Stimulated activated CD8-positive, alpha-beta memory T cell treated with anti-CD3 and anti-CD28 coated beads, Interleukin-12 subunit alpha, Interleukin-12 subunit beta, amount 100 ng/mL, for 1 hour (primary cell): ENCODE measurements at places on chromosomes 11 and 22.
A peak's percentile ranks its signal among the peaks of the same experiment; 100 is the strongest.

DNA sequence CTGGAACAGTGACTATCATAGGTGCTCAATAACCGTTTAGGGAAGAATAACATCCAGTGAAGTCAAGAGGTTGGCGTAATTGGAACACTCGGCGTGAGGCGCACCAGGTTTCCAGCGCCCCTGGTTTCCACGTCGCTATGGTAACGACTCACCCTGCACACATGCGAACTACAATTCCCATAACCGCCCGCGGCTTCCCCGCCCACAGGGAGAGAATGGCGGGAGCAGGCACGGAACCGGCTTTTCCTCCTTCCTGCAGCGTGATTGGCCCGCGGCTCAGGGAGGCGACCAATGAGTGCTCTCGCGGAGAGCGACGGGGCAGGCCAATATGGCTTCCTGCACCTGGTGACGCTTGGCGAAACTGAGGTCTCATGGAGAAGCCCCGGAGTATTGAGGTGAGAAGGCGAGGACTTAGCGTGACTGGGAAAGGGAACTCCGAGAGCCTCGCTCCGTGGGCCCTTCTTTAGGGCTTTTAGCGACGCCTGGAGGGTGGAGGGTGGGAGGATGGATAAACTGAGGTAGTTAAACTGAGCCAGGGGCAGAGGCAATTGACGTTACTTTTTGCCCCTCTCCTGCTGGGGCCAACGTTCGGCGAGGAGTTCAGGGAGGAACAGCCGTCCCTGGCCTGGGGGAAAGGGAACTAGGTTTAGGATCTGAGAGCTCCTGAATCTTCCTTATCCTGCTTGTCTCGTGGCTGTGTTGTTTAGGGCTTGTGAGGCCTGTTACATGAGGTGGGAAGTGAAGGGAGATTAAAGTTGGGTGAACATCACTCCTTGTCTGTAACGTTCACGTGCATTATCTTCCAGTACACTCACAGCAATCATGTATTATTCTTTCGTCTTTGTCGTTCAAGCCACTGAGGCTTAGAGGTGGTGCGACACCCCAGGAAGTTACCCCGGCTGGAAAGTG is at the start of gene L3MBTL2:
Gene L3MBTL2 (plus strand): TSS at position 321 of the 909 bp plus-strand sequence. CDS start 51 bp downstream, at position 372.
- DNase-seq: peak; percentile 98

GRCh38 chr11:32602657-32603415 is 19.2 kb downstream of the EIF3M start:
- DNase-seq: no peak

GRCh38 chr11:123227763-123228495 is 32.9 kb upstream of the CLMP start:
- no peak for DNase-seq

DNA sequence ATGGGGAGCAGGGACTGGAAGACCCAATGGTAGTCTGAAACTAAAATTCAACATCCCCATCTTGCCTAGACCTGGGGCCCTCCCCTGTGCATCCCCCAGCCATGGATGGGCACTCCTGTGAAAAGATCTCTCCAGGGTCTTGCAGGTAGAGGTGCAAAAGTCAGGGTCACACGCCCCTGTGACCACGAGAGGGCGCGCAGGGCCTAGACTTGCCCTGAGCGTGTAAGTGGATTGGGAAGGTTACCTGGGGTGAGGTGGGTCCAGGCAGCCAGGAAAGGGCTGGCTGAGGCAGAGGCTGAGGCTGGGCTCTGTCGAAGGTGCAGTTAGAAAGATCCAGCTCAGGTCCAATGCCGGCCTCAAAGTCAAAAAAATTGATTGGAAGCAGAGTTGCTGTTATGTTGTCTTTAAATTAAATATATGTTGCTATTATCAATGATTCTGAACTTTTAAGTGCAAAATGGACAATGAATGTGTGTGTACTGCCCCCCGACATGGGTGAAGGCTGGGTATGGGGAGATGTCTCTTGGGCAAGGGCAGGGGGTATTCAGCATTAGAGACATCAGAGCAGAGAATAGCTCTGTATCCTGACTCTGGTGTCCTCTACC is 4.8 kb upstream of the POU2F3 start:
- DNase-seq: peak; percentile 15

DNA sequence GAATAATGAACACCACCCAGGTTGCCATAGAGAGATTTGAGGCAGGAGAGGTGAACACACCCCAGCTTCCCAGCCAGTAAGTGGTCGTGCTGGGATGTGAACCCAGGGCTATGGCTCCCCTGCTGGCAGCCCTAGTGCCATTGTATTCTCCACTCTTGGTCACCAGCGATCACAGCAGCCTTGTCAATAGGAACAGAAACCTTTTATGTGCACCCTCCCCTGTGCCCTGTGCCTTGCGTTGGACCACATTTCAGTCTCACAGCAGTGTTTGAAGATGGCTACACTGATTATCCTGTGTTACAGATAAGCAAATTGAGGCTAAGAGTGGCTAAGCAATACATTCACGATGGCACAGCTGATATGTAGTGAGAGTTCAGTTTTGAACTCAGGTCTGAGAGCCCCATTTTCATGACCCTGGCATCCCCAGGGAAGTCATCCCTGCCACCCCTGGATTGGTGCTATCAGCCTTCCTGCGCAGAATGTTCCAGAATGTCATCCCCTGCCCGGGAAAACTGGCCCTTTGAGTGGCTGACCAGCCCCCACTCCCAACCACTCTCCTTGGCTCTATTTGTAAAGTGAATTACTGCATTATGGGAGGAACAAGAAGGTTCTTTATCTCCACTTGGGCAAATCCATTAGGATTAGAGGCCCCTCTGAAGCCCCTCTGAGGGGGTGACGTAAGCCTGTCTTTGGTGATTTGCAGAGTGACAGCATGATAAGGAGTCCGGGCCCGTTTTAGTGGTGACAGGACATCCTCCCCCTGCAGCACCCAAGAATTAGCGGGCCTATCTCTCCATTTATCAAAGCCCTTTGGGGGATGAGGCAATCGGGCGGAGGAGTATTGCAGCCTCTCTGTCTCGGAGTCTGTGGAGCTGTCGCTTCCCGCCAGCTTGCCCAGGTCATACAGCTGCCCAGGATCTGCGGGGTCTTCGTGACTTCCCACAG is 30.9 kb downstream of the SMIM38 start:
- no peak for DNase-seq

DNA sequence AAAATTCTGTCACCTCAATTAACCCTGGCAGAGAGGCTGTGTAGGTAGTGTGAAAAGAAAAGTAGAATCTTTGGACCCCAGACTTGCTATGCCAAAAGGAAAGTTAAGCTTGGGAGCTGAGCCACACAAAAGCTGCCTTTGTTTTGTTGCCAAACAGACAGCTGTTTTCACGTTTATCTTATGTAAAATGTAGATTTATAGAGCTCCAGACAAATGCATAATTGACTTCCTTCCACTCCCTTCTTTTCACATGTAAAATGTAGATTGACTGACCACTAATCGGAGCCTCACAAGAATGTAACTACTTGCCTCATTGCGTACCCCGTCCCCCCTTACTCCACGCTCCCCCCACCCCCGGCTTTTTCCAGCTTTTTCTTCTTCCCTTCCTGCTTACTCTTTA is 2302.2 kb upstream of the RAG2 start:
- no peak for DNase-seq

GRCh38 chr11:87425943-87426342 is 388.2 kb downstream of the TMEM135 start:
- no peak for DNase-seq

- no peak for DNase-seq
These were observed 59.0 kb upstream of the SHANK2 start for GRCh38 chr11:71311176-71311925.

DNA sequence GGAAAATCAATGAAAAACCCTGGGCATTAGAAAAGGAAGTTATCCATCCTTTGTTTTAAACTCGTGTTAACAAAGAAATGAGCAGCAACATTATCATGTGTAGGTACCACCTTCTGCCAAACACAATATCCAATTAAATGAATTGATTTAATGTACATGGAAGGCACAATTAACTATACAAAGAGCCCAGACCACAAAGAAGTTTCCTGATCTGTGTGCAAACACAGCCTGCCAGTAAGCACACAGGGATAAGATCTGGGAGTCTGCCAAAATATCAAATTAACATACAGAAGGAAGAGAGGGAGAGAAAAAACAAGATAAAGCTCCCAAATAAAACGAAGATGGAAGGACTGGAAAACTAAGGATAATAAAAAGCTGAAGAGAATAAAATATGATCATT is 54.1 kb upstream of the SLC25A1 start:
- DNase-seq: no peak

DNA sequence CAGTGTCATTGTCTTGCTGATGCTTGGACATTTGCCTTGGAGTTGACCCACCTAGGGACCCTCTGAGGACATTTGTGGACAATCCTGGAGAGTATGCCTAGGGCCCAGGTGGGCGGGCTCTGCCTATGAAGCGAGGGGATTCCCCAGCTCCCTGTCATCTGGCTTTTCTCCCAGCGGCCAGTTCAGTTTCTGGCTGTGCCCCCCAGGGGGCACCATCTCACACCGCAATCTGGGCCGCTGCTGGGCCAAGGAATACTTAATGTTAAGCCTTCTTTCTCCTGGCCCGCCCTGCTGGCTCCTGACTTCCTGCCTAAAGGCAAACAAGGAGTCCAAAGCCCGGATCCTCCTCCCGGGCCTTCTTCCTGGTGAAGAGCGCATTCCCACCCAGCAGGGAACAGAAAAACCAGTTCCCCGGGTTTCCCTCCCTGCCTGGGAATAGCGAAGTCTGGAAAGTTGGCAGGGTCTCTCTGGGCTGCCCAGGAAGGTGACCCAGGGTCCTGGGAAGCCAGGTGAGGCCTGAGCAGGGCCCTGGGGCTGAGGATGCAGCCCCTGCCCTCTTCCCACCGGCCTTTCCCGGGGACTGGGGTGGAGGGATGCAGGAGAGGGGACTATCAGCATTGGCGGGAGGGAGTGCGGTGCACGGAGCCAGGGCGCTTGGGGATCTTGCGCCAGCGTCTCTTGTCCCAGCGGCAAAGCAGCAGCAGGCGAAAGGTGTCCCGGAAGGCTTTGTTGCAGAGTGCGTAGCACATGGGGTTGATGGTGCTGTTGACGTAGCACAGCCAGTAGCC is 11.9 kb downstream of the CHRM1 start:
- no peak for DNase-seq

- no peak for DNase-seq
These were observed 924 bp downstream of the YPEL1 start for GRCh38 chr22:21734540-21735199.

DNA sequence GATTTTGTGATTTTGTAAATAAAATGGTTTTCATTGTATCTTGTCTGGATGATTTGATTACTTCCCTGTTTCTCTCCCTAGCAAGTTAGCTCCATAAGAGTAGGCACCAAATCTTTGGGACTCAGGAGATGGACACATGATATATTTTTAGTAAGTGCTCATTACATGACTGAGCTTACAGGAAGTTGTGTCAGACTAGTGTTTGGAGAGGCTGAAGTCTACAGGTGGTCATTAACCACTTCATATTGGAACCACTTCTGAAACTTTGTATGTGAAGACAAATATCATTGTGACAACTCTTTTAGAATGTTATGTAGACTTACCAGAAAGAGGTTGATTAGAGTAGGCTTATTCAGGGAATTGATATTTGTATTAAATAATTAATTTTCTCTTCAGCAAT is 19.1 kb downstream of the ARHGAP42 start:
- no peak for DNase-seq

- no peak for DNase-seq
These were observed 55.6 kb upstream of the RRM1 start for GRCh38 chr11:4039011-4039410.

GRCh38 chr22:18152519-18152918 is 2.5 kb downstream of the USP18 start:
- no peak for DNase-seq

DNA sequence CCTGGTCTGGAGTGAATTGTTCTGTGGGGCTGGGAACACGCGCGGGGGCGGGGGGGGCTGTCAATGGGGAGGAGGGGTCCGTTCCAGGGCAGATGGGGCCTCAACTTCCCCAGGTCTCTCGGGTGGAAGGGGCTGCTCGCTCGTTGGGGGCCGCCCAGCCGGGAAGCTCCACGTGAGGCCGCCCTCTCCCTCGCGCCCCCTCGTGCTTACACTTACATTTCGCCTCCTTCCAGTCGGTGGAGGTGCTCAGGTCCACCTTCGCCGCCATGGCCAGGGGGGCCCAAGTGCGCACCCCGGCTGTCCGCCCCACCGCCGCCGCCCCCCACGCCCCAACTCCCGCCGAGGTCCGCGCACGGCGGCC is 452 bp downstream of the MACROD1 start:
- no peak for DNase-seq

DNA sequence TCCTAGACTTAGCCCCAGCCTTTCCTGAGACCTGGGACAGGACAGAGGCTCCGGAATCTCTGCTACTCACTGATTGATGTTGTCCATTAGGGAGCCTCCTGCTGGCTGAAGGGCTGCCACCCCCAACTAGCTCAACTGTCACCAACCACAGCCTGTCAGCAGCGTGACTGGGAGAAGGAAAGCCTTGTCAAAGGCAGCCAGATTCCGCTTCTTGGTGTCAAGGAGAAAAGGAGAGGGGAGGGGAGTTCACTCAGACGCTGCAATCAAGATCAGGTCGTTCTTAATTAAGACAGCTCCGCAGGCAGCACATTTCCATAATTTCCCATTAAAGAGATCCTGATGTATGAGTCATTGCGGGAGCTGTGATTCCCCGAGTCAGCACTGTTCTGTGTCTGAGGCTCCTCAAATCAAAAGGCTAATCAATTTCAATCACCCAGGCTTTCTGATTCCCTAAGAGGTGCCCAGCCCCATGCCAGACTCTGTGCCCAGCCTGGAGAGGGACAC is 152.8 kb upstream of the ZBED5 start:
- DNase-seq: no peak

DNA sequence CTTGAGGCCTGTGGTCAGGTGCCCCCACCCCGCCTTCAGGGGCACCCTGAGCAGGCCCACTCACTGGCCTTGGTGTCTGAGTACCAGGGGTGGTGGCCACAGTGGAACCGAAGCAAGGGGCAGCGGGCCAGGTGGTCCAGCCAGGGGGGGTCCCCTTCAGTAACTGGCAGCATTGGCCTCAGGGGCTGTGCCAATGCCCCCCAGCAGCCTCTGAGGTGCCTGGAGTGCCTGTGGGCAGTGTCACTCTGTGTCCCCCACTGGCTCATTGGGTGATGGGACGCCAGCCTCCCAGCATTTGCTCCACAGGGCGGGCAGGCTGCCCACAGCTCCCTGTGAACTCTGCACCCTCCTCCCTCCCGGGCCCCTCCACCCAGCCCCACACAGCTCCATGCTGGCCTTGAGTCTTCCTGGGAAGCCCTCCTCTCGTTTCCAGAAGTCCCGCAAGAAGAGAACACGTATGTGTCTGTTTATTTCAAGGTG is 29.5 kb upstream of the CARS1 start:
- no peak for DNase-seq

DNA sequence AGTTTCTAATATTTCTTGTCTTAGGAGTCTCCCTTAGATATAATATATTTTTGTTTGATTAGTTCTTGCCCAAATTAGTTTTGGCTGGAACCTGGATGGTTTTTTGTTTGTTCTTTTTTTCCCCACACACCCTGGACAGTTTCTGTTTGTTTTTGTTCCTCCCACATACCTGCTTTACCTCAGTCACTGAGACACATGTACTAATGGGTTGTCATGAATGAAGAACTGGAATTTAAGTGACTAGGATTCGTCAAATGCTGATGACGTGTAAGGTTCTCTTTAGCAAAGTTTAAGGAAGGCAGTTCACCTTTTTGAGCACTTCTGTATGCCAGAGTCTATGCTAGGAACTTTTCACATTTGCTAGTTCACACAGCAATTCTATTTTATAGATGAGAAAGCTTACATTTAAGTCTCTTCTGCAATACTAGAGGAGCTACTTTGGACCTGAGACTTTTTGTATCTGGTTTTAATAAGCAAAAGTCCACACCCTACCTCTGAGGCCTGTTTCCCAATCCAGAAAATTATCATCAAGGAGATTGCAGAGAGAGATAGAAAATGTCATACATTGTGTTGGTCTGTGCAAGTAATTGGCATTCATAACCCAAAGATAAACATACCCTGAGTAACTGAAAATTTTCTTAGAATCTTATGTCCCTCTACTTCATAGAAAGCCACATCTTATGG is 86.7 kb upstream of the RAB1B start:
- no peak for DNase-seq
